Hypothalamus (tissue), 51 donors: ENCODE measurements at places on chromosomes 4 and X.

- no peak for DNase-seq
Observed at GRCh38 chrX:69110116-69110530, 55.1 kb downstream of the PJA1 start.

GRCh38 chr4:120683897-120684540 is 238.5 kb downstream of the PRDM5 start:
- DNase-seq: no peak

DNA sequence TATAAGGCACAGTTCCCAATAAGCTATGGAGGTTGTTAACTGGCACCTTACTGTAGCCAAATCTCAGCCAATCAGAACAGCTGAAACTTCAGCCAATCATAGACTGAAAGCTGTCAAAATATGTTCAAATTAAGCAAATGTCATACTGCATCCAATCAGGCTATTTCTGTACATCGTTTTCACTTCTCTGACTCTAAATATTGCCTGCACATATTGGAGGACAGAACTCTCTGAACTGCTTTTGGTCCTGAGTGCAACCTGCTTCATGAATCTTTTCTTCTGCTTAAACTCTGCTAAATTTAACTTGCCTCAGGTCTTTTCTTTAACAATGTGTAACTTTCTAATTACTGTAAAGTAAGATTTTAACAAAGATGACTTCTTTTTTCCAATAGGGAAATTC is 1198.9 kb upstream of the PCDH7 start:
- no peak for DNase-seq

DNA sequence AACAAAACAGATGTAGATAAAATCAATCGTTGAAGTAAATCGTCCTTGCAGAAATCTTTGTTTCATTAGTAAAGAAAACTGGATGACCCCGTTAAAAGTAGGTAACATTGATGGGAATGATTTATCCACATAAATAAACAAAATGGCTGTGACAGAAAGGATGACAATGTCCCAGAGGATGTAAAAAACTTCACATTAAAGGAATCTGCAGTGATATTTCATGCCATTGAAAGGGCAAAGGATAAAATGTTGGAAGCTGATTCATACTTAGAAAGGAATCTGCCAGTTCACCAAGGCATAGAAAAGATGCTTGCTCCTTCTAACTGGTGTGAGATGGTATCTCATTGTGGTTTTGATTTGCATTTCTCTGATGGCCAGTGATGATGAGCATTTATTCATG is 24.2 kb upstream of the EPGN start:
- no peak for DNase-seq

DNA sequence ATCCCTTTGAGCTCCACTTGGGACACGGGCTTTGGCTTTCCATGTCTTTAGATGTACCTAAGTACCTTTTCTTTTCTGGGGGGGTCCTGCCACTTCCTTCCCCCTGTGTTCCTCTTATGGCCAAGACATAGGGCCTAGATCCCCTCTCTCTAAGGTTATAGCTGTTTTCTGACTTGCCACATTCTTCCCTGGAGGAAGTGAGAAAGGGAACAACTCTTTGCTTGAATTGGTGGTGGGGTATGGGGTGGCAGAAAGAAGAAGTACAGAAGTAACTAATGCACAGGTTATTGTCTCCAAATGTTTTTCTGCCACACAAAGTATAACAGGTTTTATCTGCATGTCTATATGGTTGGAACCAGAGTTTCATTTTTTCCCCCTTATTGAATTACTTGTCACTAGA is 29.7 kb upstream of the DIPK2B start:
- no peak for DNase-seq

- no peak for DNase-seq
Observed at GRCh38 chrX:9988762-9989161, 21.6 kb downstream of the CLDN34 start.

- DNase-seq: no peak
Observed at GRCh38 chr4:26736621-26737020, 124.0 kb upstream of the STIM2 start.

DNA sequence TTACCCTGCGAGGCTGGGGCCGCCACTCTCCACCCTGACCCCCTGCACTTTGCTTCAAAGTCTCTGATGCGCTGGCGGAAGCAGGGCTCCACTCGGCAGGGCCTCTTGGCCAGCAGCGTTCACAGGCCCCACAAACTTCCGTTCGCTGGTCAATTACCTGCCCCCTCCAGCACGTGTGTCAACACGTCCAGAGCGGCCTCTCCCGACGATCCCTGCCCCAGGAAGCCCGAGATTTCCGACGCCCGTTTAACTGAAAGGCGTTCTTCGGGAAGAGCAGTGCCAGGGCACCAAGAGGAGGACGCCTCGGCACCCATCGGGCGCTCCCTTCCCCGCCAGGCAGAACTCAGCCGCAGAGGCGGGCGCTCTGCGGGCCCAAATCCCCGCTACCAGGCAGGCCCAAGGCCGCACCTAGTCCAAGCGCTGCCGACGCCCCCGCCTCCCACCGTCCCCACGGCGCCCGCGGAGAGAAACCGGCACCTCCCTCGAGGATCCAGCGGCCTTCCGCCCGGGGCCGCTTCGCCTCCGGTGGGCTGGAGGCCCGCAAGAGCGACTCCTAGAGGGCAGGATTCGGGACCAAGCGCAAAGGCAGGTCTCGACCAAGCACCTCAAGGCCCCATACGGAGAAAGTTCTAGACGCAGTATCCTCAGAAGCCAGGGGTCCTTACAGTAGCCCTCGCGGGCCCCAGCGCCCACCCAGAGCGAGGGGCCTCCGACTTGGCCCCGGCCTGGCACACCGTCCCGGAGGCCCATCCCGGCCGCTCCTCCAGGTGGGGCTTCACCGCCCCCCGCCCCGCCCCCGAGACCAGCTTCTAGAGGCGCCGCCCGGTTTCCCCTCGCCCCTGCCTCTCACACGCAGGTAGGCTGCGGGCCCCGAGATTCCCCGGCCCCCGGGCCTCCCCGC is 586 bp downstream of the BCAP31 start:
- no peak for DNase-seq

DNA sequence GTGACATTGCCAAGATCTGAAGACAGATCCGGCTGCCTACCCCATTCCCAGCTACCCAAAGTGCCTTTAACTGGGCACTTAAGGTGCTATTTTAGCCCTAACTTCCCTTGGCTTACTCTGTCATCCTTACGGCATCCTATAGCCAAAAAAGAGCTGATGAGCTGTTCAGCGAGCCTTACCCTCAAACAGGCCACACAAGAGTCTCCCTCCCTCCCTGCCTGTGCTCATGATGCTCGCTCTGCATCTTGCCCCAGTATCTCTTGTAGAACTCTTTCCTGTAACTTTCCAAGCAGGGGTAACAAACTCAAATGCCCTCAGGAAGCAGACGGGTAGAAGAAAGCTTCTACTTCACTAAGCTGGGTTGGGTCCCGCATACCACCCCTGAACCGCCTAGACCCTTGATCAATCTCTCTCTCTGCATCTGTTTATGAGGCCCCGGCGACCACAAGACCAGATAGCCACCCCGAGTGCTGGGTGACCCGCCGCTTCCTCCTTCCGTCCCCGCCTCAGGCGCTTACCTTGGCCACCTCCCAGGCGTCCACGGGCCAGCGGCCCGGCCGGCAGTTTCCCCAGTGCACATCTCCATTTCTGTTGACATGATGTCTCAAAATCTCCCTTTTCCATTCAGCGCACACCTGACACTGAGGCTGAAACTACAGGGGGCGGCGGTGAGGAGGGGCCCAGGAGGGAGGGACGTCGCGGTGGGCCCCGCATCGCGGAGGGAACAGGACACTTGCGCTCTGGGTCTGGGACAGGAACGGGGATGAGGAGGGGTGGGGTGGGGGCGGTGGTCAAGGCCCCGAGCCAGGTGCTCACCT is 663 bp downstream of the CXorf38 start:
- DNase-seq: no peak

- DNase-seq: no peak
Observed at GRCh38 chr4:137703195-137703594, 170.9 kb upstream of the PCDH18 start.

GRCh38 chr4:62274782-62275181 is 1074.7 kb downstream of the ADGRL3 start:
- no peak for DNase-seq

GRCh38 chrX:1506916-1507315 is 30.1 kb downstream of the P2RY8 start:
- no peak for DNase-seq

DNA sequence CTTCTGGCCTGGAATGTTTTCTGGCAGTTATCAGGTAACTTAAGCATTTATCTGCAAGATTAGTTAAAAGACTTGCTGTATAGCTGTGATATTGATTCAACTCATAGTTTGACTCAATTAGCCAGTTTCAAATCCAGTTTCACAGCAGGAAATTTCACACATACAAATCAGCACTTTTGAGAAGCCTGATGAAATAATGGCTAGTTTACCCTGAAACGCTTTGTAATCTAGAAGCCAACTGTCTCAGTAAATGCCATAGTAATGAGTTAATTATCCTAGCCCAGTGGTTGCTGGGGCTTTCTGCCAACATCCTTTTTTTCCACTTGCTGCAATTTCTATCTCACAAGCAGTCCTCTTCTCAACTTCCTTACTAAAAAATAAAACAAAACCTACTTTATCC is 53.1 kb downstream of the ARHGEF38 start:
- no peak for DNase-seq

DNA sequence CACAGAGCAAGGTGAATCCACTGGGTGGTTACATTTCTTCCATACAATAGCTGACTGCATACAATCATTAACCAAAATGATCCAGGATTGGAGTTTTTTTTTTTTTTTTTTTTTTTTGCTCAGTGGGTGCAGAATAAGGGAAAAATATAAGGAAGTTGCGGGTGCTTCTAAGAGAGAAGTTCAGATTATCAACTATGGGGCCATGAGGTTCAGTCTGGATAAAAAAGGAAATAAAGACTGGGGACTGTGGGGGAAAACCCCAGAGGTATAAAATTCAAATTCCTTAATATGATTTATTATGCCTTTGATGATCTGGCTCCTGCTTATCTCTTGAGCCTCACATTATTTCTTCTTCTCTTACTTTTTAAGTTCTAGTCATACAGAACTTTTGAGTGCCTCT is 5.9 kb upstream of the EIF1AX start:
- no peak for DNase-seq

- DNase-seq: no peak
Observed at GRCh38 chr4:182745237-182745636, 171.9 kb downstream of the DCTD start.

GRCh38 chrX:75155447-75155826 is 646 bp downstream of the ABCB7 start:
- no peak for DNase-seq

GRCh38 chr4:154441124-154441523 is 50.5 kb downstream of the DCHS2 start:
- no peak for DNase-seq

- no peak for DNase-seq
Observed at GRCh38 chr4:144355811-144356757, 215.6 kb upstream of the GYPA start.

DNA sequence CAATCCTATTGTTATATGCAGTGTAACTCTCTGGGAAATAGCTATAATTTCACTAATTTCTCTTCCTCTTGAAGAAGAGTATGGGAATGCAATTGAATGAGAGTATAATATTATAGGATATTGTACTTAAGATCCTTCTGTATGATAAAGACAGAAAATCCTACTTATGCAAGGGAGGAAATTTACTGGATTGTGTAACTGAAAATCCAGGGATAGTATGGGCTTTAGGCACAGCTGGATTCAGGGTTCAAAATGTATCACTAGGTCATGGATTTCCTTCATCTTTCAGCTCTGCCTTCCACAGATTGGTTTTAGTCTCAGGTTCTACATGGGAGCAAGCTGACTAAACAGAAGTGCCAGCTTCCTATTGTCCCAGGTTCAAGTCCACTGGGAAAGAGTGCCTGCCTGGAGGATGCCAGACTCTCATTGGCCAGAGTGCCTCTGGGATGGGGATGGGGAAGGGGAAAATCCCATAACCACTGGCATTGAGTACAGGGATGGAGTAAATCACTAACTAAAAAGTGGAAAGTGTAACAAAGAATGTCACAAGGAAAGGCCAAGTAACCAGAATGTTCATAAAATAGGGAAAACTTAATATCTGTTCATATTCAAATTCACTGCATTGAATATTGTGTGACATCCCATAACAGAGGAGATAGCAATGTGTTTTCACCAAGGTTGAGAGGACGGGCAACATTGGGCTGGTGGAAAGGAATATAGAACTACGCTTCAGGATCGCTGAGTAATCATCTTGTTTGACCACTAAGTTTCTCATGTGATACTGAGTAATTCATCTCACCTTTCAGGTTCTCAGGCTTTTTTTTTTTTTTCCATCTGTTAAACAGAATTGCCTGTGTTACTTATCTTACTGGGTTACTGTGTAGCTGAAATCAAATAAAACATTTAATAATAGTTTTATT is 75.7 kb downstream of the ANXA3 start:
- DNase-seq: no peak

GRCh38 chr4:105306158-105306781 is 159.6 kb downstream of the TET2 start:
- DNase-seq: no peak
